Suppressor macrophage (primary cell): ENCODE measurements at places on chromosomes 1 and 21.
A peak's percentile ranks its signal among the peaks of the same experiment; 100 is the strongest.

- DNase-seq, result no peak
Observed at GRCh38 chr1:37509181-37509580, 5.4 kb downstream of the MEAF6 start.

DNA sequence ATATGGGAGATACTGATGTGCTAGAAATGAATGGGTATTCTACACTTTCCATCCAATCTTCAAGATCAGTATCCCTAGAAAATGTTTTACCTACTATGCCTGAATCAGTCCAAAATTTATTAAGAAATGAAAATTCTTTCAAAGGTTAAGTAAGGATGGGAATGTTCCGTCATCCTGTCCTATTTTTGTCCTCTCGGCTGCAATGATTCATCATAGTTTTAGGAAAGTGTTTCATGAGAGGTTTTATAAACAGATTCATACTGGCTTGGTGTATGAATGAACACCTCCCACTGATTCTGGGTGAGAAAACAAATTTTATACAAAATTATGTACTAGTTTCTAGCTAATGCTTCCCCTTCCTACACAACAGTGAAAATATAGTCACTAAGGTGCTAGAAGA lies 504.6 kb upstream of the NR5A2 start:
- DNase-seq, result no peak

DNA sequence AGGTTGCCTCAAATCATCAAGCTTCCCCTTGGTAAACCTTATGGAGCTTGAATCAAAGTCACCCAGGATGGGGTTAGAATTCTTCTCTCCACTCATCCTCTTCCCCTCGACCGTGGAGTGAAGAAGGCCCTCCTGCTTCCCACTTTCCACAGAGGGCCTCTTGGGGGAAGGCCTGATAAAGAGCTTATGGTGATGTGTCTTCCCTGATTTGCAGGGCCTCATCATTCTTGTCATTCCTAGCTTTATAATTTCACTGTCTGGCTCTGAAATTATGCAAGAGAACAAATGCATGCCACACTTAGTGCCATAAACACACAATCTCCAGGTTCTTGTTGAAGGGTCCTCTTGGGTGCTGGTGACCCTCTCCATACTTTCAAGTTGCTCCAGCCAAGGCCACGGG lies 101.2 kb downstream of the HMGB4 start:
- no peak for DNase-seq

GRCh38 chr1:222761083-222761482 lies 24.1 kb downstream of the FAM177B start:
- no peak for DNase-seq

DNA sequence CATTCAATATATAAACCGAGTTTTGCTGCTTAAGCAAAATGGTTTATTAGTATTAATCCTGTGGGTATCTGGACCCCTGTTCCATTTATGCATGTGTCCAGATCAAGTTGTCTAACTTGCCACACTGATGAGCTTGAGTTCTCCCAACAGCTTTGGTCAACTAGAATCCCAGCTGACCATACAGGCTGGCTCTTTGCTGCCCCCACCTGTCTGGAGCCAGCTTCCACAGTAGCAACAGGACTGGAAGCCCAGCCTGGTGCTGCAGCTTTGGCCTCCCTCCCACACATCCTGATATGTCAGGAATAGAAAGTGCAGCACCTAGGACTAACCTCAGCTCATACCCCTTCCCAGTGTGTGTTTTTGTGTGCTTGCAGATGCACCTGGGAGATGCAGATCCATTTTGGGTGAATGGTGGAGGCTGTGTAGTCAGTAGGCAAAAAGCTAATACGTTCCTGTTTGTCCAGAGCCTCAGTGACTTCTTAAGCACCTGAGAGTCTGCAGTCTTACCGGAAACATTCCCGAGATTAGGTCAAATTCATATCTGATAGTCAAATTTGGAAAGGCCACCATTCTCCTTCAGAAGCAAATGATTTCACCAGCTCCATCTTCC lies 40.9 kb upstream of the BEND5 start:
- DNase-seq, result peak; percentile 86

DNA sequence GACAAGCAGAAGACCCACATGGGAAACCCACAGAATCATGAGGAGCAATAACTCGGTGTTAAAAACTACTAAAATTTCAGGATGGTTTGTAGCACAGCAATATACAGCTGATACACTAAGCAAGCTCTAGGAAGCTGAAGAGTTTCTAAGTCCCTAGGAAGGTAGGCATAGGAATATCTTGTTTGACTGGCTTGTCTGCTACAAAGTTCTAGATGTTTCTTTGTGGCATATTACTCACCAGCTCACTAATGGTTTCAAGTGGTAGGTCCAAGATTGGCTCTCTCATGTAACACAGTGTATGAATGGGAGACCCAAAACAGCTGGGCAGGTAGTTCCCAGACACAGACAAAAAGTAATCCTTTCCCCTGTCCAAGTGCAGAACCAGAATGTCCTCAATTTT lies 13.3 kb upstream of the MTF1 start:
- DNase-seq, result no peak

DNA sequence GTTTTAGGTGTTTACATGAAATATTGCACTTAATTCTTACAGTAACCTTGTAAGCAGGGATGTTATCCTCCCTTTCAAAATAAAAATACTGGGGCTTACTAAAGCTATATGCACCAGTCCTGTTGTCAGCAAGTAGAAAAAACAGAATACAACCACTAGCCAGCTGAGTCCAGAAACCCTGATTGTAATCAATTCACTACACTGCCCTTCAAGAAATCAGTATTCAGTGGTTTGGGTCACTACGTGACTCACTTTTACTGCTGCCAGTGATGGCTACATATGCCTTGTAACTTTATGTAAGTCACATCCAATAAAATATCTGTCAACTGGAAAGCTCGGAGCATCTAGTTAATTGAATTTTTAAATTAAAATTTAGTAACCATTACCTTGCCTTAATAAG lies 376.3 kb upstream of the DEPDC1 start:
- no peak for DNase-seq

DNA sequence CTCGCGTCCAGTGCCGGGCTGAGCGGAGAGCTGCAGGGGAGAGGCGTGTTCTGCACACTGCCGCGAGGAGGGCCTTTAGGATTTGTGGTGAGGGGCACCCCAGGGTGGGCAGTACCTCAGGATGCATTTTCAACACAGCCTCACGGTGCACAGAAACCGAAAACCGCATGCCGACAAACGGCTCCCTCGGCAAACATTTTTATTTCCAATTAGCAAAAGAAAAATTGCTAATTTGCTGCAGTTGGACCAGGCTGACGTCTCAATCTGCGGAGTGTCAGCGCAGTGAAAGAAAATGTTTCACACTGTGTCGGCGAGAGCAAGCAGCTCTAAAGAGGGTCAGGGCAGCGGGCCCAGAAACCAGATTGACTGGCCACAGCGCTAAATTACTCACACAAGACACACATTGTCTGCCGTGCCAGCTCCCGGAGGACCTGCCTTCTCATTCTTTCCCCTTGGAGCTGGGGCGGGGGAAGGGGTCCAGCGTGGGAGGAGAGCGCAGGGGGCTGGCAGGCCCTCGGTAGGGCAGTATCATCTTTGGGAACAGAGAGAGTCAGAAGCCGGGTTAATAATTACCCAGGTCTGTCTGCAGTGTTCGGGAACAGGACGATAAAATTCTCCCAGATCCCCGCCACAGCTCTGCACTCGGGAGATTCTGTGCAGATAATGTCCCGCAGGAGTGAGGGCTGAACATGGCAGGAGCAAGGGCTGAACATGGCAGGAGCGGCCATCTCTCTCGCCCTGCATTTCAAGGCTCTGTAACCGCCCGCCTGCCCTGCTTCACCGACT lies 150.2 kb downstream of the PRDM16 start:
- DNase-seq, result no peak

- DNase-seq, result peak; percentile 79
Observed at GRCh38 chr1:206971029-206971655, 882 bp upstream of the FCAMR start.

GRCh38 chr1:168672278-168672677 lies 56.7 kb downstream of the DPT start:
- no peak for DNase-seq

GRCh38 chr1:115748401-115749150 lies 19.9 kb downstream of the CASQ2 start:
- no peak for DNase-seq

DNA sequence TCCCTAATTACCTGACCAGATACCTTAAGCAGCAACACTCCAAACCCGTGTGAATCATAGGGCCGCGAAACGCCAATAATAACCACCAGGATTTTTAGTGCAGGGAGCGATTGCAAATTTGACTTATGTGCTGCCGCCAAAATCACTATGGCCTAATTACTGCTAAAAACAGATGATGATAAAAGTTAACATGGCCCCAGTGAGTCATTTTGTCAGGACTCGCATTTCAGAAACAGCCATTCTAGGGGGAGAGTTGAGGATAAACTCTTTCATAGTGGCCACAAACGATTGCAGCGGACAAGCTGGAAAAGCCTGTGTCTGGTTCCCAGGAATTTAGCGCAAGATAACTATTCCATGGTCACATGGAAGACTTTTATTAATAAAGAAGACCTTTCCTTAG lies 103.4 kb downstream of the HLX start:
- no peak for DNase-seq

DNA sequence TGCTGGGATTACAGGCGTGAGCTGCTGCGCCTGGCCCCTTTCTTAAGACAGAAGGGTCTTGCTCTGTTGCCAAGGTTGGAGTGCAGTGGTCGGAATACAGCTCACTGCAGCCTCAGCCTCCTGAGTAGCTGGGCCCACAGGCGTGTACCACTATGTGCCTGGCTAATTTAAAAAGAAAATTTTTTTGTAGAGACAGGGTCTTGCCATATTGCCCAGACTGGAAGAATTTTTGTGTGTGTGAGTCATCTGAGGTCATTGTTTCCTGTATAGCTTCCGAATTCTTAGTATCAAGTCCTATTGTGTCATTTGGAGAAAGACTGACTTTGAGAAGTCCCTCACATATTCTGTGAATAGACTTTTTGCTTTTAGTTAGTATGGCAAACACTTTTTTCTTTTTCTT lies 4.7 kb downstream of the SZRD1 start:
- peak; percentile 22 for DNase-seq

GRCh38 chr1:150156868-150157603 lies 7.3 kb downstream of the PLEKHO1 start:
- no peak for DNase-seq

GRCh38 chr1:46171351-46171750 lies 3.5 kb upstream of the TSPAN1 start:
- no peak for DNase-seq
